Thyroid gland (tissue), 4 donors: ENCODE measurements at places on chromosomes 13 and 19.
A peak's percentile ranks its signal among the peaks of the same experiment; 100 is the strongest.

DNA sequence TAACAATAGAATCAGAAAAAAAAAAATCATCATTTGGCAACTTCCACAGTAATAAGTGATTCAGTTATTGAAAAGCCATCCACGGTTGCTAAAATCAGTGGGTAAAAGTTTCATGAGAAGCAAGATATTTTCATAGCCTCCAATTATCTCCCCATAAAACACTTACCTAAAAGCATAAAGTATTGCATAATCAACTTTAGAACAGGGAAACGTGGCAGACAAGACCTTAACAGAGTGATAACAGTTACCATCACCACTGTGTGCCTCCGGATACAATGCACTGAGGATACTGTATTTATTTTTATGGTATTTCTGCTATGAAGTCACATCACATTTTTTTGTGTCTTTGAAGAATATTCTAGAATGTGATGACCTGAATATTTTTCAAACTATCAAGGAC, 37.0 kb downstream of the ABCC4 start:
- no peaks in the 10 kb centered on the region for H3K27me3 ChIP-seq
- no peaks in the 10 kb centered on the region for H3K36me3 ChIP-seq

- no peak overlapping the region for H3K27ac ChIP-seq
- no peaks in the 10 kb centered on the region for H3K4me1 ChIP-seq
- no peaks in the 10 kb centered on the region for H3K27me3 ChIP-seq
- H3K4me3 ChIP-seq = no peak overlapping the region
Observed at GRCh38 chr13:62299988-62300387, 884.3 kb upstream of the PCDH20 start.

GRCh38 chr19:2582984-2583956, 107.3 kb downstream of the GADD45B start:
- H3K4me1 ChIP-seq = peaks cover 27% of the 10 kb centered on the region
- H3K27ac ChIP-seq = no peak overlapping the region
- H3K36me3 ChIP-seq = no peaks in the 10 kb centered on the region
- no peak overlapping the region for H3K4me3 ChIP-seq

DNA sequence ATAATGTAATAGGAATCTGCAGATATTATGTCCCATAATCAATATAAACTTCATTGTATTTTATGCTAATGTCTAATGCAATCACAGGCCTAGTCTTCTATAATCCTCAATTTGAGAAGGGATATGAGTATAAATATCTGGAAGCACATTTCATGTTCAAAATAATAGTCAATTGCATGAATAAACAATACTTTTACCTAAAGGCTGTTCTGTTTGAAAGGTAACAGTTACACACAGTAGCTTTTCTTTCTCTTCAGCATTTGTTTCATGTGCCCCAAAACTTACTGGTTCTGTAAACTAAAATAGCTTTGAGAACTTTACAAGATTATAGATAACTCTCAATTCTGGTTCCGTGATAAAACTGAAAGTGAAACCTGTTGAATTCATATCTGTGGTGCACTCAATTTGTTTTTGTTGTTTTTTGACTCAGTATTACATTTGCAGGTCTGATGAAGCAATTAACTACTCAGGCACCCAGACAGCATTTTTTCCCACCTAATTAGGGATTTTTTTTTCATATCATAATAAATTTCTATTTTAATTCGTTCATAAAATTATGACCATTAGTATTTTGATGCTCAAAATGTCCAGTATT, 1193.8 kb downstream of the SLITRK1 start:
- H3K4me1 ChIP-seq = no peaks in the 10 kb centered on the region
- no peaks in the 10 kb centered on the region for H3K27me3 ChIP-seq
- DNase-seq = no peak
- H3K27ac ChIP-seq = no peak overlapping the region
- H3K4me3 ChIP-seq = no peak overlapping the region

DNA sequence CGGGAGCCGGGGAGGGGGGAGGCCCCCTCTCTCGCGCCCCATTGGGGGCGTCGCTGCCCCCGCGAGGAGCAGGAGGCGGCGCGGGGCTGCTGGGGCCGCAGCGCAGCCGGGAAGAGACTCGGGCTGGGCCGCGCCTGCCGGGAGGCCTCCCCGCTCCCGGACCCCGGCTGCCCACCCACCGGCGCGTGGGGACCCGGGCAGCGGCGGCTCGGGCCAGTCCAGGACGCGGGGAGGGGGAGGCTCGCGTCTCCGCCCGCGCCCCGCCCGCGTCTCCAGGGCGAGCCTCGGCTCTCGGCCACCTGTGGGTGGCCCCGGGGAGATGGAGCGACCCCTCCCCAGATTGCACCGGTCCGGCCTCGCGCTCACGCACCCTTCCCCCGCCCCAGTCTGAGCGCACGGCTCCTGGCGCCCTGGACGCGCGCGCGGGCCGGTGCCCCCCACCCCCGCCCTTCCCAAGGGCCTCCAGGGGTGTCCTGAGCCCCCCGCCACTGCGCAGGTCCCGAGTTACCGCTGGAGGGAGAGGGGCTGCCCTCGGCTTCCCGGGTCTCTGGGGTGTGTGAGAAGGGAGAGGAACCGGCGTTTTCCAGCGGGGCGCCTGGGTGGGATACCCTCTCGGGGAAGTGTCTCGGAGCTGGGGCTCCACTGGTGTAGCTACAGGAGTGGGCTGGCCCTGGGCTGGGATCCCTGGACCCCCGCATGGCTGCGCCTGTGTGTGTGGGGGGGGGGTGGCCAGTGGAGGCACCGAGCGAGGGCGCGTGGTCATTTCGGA, 645 bp downstream of the PALM start:
- H3K27ac ChIP-seq = peak overlapping the region; percentile 49
- H3K27me3 ChIP-seq = no peaks in the 10 kb centered on the region
- H3K4me3 ChIP-seq = peak overlapping the region; percentile 68
- H3K36me3 ChIP-seq = no peaks in the 10 kb centered on the region
- DNase-seq = no peak

DNA sequence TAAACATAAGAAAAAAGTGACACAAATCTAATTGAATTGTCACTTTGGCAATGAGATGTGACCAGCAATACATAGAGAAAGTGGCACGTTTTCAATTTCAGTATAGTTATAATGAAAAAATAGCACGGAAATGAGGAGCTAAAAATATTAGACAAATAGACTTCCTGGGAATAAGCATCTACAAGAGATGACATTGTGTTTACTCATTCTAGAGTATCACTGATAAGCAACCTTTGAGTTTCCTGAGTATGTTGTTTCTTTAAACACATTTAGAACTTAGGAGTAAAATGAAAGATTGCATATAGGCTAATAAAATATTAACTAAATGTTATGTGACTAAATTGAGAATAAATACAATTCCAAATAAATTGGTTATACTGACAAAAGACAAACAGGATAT, 207.1 kb upstream of the SLITRK6 start:
- no peaks in the 10 kb centered on the region for H3K27me3 ChIP-seq
- no peak overlapping the region for H3K27ac ChIP-seq
- H3K4me3 ChIP-seq = no peak overlapping the region
- H3K36me3 ChIP-seq = no peaks in the 10 kb centered on the region
- no peaks in the 10 kb centered on the region for H3K4me1 ChIP-seq
- no peak for DNase-seq

GRCh38 chr13:29418026-29418425, 177.5 kb downstream of the SLC7A1 start:
- H3K36me3 ChIP-seq = no peaks in the 10 kb centered on the region
- H3K27me3 ChIP-seq = no peaks in the 10 kb centered on the region
- no peaks in the 10 kb centered on the region for H3K4me1 ChIP-seq
- no peak overlapping the region for H3K4me3 ChIP-seq

- no peaks in the 10 kb centered on the region for H3K36me3 ChIP-seq
- H3K27ac ChIP-seq = no peak overlapping the region
- H3K4me1 ChIP-seq = peaks cover 26% of the 10 kb centered on the region
- H3K27me3 ChIP-seq = no peaks in the 10 kb centered on the region
- H3K4me3 ChIP-seq = no peak overlapping the region
Observed at GRCh38 chr13:24276306-24276705, 33.1 kb upstream of the C1QTNF9 start.

DNA sequence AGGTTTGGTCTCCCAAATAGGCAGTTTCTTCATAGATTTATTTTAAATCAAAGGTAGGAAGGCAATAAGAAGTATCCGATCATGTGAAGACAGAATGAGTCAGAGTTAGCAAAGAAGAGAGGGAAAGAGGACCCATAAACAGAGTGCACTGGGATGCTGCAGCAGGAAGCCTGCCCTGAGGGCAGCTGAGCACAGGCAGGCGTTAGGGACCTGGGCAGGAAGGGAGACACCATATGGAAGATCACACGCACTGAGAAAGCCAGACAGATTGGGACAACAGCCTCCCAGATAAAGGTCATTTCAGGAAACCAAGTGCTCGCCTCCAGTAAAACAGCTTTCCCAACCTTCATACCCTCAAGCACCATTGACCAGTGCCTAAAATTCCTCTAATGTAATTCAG, 598.0 kb downstream of the EFNB2 start:
- no peaks in the 10 kb centered on the region for H3K27me3 ChIP-seq
- no peak overlapping the region for H3K4me3 ChIP-seq
- no peak overlapping the region for H3K27ac ChIP-seq

DNA sequence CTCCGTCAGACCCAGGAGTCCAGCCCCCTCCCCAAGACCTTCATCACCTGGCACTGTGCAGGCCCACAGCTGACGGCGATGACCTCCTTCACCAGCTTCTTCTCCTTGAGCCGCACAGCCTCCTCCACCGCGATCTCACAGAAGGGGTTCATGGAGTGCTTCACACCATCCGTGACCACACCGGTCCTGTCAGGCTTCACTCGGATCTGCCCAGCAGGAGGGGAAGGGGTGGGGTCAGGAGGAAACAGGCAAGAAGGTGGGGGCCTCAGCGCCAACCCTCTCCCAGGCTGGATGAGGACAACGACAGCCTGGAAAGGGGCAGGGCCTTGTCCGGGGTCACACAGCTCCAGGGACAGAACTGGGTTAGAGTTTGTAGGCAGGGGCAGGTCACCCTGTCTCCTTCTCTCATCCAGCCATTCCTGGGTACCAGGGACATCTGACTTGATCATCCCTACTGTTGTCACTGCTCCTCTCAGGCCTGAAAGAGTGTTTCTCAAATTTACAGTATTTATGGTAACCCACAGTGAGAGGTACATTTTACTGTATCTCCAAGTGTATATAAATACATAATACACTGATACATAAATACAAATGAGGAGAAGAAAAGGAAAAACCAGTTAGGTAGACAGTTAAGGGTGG, 12.0 kb downstream of the ETFB start:
- no peak overlapping the region for H3K4me3 ChIP-seq
- DNase-seq = no peak
- H3K4me1 ChIP-seq = no peaks in the 10 kb centered on the region
- no peak overlapping the region for H3K27ac ChIP-seq

GRCh38 chr13:31321457-31321856, 121.7 kb downstream of the B3GLCT start:
- H3K4me1 ChIP-seq = no peaks in the 10 kb centered on the region
- no peak for DNase-seq
- no peak overlapping the region for H3K27ac ChIP-seq
- H3K36me3 ChIP-seq = no peaks in the 10 kb centered on the region
- no peaks in the 10 kb centered on the region for H3K27me3 ChIP-seq

- H3K4me3 ChIP-seq = no peak overlapping the region
- no peak overlapping the region for H3K27ac ChIP-seq
- no peaks in the 10 kb centered on the region for H3K36me3 ChIP-seq
- H3K27me3 ChIP-seq = no peaks in the 10 kb centered on the region
Observed at GRCh38 chr13:20633802-20634201, 66.8 kb downstream of the IFT88 start.

GRCh38 chr13:53052675-53053074, 24.1 kb downstream of the OLFM4 start:
- no peaks in the 10 kb centered on the region for H3K27me3 ChIP-seq
- H3K4me3 ChIP-seq = no peak overlapping the region
- peak overlapping the region; percentile 63 for H3K27ac ChIP-seq
- H3K36me3 ChIP-seq = no peaks in the 10 kb centered on the region

GRCh38 chr13:84973661-84974060, 825.6 kb downstream of the SLITRK6 start:
- DNase-seq = no peak
- no peaks in the 10 kb centered on the region for H3K36me3 ChIP-seq
- no peaks in the 10 kb centered on the region for H3K27me3 ChIP-seq
- no peak overlapping the region for H3K27ac ChIP-seq

DNA sequence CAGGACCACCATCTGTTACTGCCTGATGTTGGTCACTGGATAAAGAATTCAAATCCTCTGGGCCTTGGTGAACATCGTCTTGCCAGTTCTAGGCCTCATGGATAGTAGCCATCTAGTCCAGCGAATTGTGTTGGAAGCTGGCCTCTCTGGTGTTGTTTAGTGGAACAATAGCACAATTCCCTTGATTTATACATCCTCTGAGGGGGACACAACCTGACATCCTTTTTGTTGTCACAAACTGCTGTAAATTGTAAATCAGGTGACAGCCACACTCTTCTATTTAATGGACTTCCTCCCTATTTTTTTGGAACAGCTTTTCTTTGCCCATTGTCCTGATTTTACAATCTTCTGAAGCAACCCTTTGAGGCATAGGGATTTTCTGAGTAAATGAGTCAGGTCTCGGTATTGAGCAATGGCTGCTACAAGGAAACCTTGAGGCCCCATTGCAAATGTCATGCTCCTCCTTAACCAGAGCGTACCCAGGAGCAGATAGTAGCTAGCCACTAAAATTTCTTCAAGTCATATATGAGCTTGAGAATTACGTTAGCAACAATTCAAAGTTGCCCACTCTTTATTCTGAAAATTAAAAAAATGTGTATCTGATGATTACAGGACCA, 263.3 kb downstream of the COG6 start:
- no peaks in the 10 kb centered on the region for H3K36me3 ChIP-seq
- H3K4me1 ChIP-seq = no peaks in the 10 kb centered on the region
- H3K27me3 ChIP-seq = no peaks in the 10 kb centered on the region
- no peak overlapping the region for H3K4me3 ChIP-seq
- DNase-seq = no peak
- H3K27ac ChIP-seq = no peak overlapping the region

- no peak overlapping the region for H3K27ac ChIP-seq
- peaks cover 69% of the 10 kb centered on the region for H3K36me3 ChIP-seq
- H3K27me3 ChIP-seq = no peaks in the 10 kb centered on the region
- DNase-seq = no peak
- no peak overlapping the region for H3K4me3 ChIP-seq
Observed at GRCh38 chr19:16087940-16088339, 11.6 kb downstream of the TPM4 start.

DNA sequence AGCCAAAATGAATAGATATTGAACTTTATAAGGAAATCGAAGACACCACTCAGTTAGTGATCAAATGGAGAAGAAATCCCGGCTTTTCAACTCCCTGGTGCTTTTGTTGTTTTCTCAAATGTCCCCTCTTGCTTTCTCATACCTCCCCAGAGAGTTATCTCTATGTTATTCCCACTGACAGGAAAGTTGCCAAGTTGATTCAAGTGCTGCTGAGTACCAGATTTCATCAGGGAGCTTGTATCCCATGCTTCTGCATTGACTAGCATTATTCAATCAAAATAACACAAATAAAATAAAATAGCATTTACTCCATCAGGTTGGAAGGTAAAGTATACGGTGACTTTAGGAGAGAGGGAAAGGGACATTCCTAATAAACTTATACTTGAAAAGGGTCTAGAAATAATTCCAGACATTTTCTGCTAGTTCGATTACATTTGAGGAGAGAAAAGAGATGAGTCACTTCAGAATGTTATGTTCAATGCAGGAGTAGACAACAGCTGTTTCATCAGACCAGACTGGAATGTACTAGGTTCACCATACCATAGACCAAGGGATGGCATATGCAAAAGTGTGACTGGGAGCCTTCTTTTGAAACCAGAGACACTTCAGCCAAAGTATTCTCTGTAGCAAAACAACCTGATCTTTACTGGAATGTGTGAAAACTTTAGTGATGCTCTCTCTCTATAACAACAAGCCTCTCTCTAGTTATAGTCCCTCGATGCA, 397.8 kb downstream of the FGF14 start:
- H3K4me1 ChIP-seq = no peaks in the 10 kb centered on the region
- no peak for DNase-seq
- no peaks in the 10 kb centered on the region for H3K27me3 ChIP-seq
- H3K4me3 ChIP-seq = no peak overlapping the region

GRCh38 chr19:31938675-31939074, 406.7 kb upstream of the ZNF507 start:
- H3K4me3 ChIP-seq = no peak overlapping the region
- DNase-seq = no peak
- no peaks in the 10 kb centered on the region for H3K4me1 ChIP-seq
- H3K27ac ChIP-seq = no peak overlapping the region
